Activated CD4-positive, alpha-beta T cell treated with anti-CD3 and anti-CD28 coated beads, Interleukin-2, amount 50 U/mL, for 4 hours (primary cell): ENCODE measurements at places on chromosomes 3 and 15.

DNA sequence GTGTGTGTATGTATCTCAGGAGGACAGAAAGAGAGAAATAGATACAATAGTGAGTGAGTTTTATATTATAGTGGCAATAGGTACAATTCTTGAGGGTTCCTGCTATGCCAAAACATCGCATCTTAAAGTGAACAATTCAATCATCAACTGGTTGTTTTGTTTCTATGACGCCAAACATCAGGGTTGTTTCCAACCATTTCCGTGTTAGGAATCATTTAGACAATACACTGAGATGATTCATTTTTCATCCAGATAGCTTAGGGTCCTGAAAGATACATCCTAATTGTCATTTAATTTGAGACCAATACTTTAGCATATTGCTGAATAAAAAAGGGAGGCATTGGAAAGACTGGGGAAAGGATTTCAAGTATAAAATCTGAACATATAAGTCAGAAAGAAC lies 472.2 kb downstream of the MCTP2 start:
- DNase-seq = no peak

- DNase-seq = no peak
Measured at GRCh38 chr15:101490922-101491733, 1.6 kb upstream of the PCSK6 start.

GRCh38 chr15:68017201-68017600 lies 36.9 kb upstream of the PIAS1 start:
- no peak for DNase-seq

- no peak for DNase-seq
Measured at GRCh38 chr3:51379746-51380455, 5.2 kb upstream of the MANF start.

DNA sequence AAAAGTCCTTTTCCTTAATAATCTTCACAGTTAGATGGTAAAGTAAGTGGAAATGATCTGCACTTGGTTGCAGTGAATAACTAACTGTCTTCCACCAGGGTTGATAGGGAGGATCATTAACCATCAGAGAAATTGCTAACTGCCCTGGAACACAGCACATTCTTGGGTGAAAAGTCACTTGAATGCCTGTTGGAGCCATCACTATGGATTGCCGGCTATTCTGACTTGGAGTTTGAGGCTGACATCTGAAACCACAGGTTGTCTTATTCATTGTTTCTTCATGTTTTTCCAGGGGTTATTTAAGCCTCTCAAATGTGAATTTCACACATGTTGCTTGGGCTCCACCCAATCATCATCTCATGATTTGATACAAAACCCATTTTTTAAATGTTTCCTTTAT lies 901.4 kb downstream of the MCTP2 start:
- no peak for DNase-seq

- DNase-seq = no peak
Measured at GRCh38 chr15:67458331-67459029, 62.5 kb upstream of the C15orf61 start.

GRCh38 chr3:87798567-87798947 lies 260.2 kb downstream of the CGGBP1 start:
- DNase-seq = no peak

DNA sequence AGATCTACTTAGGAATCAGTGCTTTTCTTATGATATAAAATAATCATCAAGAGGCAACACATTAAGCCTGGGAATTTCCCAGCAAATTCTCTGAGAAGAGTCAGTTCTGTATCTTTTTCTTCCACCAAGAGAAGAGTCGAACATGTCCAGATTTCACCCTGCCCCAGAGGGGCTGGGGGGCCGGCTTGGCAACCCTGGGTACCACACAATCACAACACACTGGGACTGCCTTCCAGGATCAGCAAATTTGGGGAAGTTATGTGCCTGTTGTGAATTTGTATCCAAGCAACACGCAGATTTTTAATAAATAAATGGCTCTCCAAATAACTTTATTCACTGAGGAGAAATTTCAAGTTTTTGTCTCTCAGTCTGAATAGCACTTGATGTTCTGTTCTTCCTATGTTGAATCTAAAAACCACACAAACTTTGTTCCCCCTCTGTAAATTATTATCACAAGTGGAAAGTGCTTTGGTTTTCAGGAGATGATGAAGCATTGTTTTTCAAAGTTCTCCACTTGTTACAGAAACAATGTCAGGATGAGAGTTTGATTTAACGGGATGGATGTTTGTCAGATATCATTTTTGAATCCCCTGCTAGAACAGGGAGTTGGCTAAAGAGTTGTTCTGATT lies 357.2 kb downstream of the ZNF385D start:
- no peak for DNase-seq

DNA sequence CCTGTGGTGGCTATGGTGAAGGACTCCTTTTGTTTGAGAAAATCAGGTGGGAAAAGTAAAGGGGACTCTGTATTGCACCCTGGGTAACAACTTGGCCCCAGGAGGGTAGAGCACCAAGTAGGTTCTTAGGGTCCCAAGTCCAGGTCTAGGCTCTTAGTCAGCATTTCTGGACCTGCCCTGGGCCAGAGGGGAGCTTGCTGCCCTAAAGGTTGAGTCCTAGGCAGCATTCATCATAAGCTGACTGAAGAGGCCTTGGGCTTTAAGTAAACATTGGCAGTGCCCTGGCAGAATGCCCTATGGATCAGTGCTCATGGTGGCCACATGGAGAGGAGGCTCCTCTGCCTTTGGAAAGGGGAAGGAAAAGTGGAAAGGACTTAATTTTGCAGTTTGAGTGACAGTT lies 268.5 kb upstream of the CTNNB1 start:
- no peak for DNase-seq
